ENCODE measurements at places on chromosomes 6 and 20. TPM values are rescaled to one million over a fixed set of nuclear protein-coding genes. Genes with fewer than 3 reads are reported as not detected.

- no peak for DNase-seq
These were observed 13.0 kb downstream of the AFDN start for GRCh38 chr6:167839755-167840154.

DNA sequence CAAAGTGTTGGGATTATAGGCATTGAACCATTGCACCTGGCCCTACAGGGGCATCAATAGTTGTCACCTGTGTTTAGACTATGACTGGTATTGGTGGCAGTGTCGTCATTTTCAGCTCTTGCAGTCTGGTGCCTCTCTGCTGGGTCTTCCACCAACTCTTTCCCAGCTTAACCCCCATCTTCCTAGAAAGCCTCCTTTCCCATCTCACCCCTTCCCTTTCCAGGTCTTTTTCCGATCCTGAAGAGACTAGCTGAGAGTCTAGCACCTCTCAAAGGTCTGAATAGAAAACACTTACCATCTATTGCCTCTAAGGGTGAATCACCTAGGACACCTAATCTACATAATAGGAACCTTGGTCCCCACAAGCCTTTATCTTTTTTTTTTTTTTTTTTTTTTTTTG lies 71.0 kb downstream of the TCP11 start:
- no peak for DNase-seq

DNA sequence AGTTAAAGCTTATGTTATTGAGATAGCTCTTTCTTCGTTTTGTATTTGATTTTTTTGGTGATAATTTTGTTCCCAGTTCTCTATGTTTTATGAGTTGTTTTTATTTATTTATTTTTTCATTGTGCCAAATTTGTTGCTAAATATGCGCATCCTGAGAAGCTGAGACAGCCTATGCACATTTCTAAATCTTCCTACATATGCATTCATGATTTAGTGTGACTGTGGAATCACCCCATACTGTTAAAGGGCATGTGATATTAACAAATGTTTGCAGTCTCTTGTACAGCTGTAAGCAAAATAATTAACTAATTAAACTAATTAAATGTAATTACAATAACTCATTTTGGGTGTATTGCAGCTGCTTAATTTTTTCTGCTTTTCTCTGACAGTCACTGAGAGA lies 10.4 kb downstream of the TFAP2B start:
- DNase-seq: no peak

GRCh38 chr6:113871975-113872374 lies 14.8 kb downstream of the MARCKS start:
- DNase-seq: no peak

- DNase-seq: no peak
These were observed 36.6 kb upstream of the MLIP start for GRCh38 chr6:54074578-54075195.

CDS2 gene
- total RNA-seq: 42.8 TPM

MAPK13 gene
- total RNA-seq: 146 TPM

GRCh38 chr20:3106658-3107463 lies 22.3 kb upstream of the AVP start:
- DNase-seq: no peak

TBXT gene
- not detected for total RNA-seq

- peak; percentile 14 for DNase-seq
These were observed 80.5 kb downstream of the SMPDL3A start for GRCh38 chr6:122869437-122870024.

DNA sequence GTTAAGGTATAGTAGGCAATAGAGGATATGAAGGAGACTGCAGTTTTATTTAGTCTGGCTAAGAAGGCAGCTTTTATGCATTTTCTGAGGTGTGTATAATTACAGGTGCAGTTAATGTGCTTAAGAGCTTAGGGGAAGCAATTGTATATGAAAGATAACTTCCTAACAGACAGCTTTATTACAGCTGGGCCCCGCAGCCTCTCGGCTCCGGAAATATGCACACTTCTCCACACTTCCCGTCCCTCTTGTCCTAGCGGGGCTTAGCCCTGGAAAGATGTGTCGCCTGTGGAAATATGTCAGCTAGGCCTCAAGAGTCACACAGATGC lies 178.4 kb upstream of the ARID1B start:
- DNase-seq: no peak

JPH2 gene
- 41.1 TPM for total RNA-seq

DNA sequence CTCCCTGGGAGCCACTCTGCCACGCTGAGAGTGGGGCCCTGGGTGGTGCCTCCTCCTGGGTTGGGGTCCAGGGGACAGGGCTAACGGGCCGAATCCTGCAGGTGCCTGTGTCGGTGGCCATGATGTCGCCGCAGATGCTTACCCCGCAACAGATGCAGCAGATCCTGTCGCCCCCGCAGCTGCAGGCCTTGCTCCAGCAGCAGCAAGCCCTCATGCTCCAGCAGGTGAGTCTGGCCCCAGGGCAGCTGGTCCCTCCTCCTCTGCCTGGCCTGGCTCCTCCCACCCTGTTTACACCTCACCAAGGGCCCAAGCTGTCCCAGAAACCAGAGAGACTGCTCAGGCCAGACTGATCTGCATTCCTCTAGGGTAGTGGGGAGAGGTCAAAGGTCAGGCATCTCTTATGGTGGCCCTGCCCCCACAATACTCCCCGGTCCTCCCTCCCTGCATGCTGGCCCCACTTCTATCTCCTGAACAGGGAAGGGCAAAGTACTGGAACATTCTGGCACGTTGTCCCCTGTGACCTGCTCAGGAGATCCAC lies 38.6 kb downstream of the FOXP4 start:
- no peak for DNase-seq

GRCh38 chr6:25232479-25232878 lies 46.7 kb upstream of the CARMIL1 start:
- no peak for DNase-seq

DNA sequence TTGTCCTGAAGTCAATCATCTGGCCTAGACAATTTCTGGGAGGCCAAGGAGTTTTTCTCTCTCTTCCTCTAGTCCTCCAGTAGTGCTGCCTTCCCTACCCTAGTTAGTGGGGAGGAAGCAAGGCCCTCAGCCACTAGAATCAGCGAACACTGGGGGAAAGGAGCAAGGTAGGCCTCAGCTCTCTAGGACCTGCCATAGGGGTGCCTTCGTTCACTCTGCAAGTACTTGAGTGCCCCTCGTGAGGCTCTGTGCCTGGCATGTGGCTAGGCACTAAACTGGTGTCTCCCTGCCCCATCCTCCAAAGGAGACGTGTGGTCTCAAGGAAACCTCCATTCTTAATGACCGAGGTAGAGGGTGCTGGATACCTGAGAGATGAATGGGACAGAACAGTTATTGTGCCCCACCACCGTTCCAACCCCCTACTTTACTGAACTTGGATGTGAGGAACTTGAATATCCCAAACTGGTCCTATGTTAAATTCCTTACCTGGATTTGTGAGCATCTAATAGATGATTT lies 1.1 kb downstream of the DEF6 start:
- DNase-seq: no peak

DNA sequence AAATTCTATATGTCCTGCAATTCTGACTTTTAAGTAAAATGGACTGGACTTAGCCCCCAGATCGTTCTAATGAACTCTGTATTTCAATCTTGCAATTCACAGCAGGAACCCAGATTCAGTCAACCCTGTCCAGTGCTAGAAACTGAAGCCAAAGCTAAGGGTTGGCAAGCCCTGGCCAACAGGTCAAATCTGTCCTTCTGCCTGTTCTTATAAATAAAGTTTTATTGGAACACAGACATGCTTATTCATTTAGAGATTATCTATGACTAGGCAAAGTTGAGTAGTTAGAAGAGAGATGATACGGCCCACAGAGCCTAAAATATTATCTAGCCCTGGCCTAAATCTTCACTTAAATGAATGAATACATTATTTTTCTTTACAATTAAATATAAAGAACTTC lies 339.2 kb upstream of the JARID2 start:
- DNase-seq: no peak

DNA sequence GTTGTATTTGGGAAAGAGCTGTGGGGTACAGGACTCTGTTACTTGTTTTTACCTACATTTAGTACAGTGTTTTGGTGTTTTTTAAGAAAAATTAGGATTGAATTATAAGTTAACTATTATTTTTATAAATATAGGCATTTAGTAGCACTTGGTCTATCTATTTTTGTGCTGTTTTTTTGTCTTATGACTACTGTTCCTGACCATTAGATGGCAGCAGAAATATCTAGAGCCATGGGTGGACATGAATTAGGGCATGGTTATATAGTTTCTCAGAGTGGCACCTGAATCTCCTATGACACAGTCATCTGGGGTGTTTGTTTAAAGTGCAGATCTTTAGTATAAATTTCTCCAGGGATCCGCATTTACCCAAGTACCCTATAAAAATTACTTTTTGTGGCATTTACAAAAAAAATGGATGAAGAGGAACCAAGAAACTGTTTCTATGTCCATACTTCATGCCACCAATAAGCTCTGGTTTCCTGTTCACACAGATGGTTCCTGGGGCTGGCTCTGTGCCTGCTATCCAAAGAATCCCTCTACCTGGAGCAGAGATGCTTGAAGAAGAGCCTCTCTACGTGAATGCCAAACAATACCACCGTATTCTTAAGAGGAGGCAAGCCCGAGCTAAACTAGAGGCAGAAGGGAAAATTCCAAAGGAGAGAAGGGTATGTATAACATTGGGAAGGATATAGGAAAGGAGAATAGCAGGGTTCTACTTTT lies 19.8 kb downstream of the NFYA start:
- DNase-seq: no peak

- DNase-seq: no peak
These were observed 23.9 kb downstream of the CNR1 start for GRCh38 chr6:88142297-88142668.

DNA sequence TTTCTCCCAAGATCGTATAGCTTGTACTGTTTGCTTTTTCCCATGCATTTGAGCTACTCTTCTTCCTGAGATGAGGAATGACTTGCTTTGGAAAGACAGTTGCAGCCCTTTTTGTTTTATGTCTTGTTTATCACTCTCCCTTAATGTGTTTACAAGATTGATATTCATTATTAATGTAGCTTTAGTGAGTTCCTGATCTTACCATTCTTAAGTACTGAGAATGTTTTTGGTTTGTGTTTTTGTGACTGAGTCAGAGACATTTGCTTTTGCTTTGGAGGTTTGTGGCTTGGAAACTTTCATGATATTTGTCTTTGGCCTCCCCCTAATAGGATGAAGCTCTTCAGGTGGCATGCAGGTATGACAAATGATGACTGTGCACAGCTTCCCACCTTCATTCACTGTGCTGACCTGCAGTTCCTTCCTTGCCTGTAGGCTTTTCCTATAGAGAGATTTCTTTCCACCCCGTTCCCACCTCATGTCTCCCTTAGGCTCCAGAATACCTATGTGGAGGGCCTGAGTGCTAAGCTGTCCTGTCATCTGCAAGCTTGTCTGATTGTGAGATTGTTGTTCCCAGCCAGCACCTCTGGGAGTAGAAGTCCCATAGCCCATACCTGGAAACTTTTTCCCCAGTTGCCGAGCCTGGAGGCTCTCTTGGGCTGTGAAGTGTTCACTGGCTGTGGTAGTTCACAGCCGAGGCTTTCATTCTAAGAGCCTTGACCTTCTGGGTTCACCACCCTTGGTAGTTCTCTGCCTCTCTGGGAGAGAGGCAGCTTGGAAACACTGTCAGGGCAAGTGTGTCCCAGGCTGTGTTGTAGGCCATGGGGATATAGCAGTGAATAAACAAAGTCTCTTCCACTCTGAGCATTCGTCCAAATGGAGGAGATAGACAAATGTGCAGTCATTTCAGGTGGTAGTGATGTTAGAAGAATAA lies 27.1 kb downstream of the CDS2 start:
- peak; percentile 96 for DNase-seq

- DNase-seq: peak; percentile 53
These were observed 84.6 kb downstream of the DCDC2 start for GRCh38 chr6:24273096-24273870.

DNA sequence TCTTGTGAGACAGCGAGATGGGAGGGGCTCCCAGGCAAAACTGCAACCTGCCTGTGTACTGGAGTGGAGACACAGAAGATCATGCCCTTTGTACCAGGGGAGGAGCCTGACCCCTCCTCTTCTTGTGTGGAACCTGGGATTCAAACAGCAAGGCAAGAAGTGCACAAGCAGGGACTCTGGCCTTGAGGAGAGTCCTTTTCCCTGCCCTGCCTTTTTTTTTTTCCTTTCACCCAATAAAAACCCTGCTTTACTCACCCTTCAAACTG lies 251.8 kb upstream of the OPRM1 start:
- DNase-seq: no peak

- peak; percentile 46 for DNase-seq
These were observed 15.8 kb upstream of the PLCB1 start for GRCh38 chr20:8116067-8116811.

- no peak for DNase-seq
These were observed 47.7 kb upstream of the POLR1H start for GRCh38 chr6:30013291-30013922.

- DNase-seq: no peak
These were observed 145.2 kb downstream of the SYCP2 start for GRCh38 chr20:59788196-59788735.
